ENCODE measurements at places on chromosomes 11 and 22.

DNA sequence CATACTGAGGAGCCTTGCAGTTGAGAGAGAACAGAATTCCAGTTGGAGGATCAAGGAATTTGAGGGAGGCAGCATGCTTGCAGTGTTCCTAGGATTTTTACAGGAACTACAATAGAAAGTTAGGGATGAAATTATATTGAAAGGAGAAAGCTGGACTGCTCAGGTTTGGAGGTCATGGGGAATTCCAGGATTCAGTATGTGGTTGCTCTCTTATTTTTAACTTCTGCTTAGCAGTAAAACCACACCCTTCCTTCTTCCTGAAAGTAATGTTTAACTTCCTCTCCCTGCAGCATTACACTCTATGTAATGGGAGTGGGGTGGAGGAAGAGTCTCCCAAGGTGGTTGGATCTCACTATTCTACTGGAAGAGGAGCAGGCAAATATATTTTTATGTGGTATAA lies 31.3 kb downstream of the CTNND1 start:
- no peak for DNase-seq

DNA sequence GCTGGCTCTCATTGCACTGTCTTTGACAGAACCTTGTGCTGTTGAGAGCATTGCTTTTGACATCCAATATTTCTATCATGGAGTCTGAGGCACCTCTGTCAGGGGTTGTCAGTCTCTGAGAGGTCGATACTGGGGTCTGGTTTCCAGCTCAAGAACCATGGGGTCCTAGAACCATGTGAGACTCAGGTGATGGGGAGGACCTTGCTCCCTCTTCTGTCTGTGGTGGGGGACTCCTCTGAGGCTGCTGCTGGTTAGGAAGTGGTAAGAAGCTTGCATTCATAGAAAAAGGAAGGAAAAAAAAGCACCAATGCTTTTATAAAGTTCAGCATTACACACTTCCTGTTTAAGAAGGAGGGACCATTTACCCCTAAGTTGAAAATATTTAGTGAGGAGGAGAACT lies 91.8 kb upstream of the CD44 start:
- peak; percentile 32 for DNase-seq

DNA sequence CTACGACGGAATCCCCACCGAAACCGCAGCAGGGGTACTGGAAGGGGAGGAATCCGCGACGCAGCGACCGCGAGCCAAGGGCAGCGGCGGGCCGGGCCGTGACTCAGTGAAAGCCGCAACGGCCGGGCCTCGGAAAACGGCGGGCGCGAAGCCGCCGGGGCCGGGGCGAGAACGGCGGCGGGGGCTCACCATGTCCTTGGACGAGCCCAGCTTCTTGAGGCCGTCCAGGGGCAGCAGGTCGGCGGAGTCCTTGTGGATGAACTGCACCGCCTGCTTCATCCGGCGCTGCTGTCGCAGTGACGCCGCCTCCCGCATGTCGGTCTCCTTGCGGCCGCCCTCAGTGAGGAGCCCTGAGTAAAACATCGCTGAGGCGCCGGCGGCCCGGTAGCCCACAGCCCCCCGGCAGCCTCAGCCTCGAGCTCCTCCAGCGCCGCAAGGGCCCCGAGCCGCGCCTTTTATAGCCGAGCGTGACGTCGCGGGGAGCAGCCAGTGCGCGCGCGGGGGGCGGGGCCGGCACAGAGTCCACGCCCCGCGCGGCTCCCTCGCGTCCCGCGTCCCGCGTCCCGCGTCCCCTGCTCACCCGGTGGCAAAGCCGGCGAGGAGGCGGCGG lies at the start of gene NRIP3:
Gene NRIP3, minus strand, starts transcription at position 429 of the 610 bp plus-strand sequence. Its CDS starts 66 bp downstream, at position 363.
- DNase-seq = peak; percentile 64

- DNase-seq = no peak
These were observed 86.4 kb upstream of the SEZ6L start for GRCh38 chr22:26082866-26083265.

DNA sequence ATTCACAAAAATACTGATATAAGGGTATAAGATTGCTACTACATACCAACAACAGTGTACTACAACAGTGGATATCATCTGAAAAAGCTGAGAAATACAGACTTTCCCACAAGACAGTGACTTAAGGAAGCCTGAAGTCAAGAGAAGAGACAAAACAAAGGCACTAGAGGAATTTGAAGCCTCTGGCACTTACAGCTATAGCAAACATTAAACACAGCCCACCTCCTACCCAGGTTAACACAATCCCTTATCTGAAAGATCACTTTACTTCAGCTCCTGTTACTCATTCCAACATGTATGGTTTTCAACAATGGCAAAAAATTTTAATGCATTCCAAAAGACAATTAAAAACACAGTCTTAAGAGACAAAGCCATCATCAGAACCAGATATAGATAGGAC lies 388.5 kb downstream of the JRKL start:
- no peak for DNase-seq
